Left renal pelvis (tissue), 4 donors: ENCODE measurements at places on chromosomes 12 and 14. TPM values are rescaled to one million over a fixed set of nuclear protein-coding genes. Genes with fewer than 3 reads are reported as not detected.

- DNase-seq, result no peak
Measured at GRCh38 chr12:28780096-28780495, 369.0 kb upstream of the FAR2 start.

DNA sequence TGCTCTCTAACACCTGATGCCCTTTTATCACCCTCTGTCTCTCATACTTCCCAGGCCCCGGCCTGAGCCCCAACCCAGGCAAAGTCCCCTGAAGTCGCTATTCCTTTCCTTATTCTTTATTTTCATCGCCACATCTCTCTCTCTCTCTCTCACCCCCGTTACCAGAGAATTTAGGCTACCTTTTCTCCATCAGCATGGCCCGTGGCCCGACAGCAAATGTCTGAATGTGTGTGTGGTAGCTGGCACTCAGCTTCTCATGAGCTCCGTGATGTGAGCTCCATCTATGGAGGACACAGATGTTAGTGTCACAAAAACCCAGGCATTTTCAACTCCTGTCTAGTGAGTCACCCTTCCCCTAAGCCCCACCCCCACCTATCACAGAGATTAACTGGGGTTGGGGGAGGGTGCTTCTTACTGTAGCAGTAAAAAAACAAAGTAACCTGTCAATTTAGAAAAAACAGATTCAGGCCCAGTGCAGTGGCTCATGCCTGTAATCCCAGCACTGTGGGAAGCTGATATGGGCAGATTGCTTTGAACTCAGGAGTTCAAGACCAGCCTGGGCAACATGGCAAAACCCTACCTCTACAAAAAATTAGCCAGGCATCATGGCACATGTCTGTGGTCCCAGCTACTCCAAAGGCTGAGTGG lies 53.8 kb downstream of the VCPKMT start:
- no peak for DNase-seq

GRCh38 chr14:76375484-76375883 lies 453 bp upstream of the ESRRB start:
- no peak for DNase-seq

DNA sequence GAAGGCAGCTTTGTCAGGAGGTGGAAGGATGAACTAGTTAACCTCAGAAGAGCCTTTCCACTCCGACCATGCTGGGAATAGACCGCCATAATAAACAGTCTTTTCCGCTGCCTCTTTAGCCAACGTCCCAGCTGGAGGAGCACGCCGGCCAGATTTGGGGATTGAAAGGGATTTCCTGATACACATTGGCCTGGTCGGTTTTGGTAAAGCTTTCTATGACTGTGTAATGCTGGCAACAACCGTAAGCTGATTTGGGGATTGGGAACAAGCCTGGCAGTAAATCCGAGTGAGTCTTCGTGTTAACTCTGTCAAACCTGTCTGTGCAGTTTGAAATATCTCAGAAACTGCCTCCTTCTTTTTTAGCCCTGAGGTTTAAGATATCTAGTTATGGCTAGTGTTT lies 87.0 kb downstream of the DAD1 start:
- no peak for DNase-seq

The GZMH gene
- polyA plus RNA-seq, result not detected

DNA sequence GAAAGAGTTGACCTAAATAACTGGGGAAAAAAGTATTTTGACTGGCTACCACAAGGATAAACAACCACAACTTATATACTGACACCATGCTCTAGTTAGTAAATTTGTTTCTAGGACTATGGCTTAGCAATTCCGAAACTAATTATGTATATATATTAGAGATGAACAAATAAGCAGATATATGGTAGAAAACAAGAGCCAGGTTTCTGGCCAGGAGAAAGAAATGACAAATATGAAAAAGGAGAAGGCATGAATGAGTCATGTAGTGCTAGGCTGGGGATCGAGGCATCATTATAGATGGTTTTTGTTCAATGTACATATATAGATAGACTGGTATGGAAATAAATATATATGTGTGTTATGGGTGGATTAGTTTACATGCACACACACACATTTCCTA lies 5.5 kb upstream of the LRRC74A start:
- DNase-seq, result no peak

DNA sequence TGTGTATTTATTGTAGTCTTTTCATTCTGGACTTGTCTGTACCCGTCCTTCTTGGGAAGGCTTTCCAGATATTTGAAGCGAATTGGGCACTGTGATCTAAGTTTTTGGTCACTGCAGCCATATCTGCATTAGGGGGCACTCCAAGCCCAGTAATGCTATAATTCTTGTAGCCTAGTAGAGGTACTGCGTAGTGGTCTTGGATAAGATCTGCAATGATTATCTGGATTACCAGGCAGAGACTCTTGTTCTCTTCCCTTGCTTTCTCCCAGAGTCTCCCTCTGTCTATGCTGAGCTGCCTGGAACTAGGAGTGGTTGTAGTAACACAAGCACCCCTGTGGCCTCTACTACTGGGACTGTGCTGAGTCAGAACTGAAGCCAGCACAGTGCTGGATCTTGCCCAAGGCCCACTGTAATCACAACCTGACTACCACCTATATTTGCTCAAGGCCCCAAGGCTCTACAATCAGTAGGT lies 30.0 kb downstream of the SLC38A2 start:
- no peak for DNase-seq

The KITLG gene
- 27.2 TPM for polyA plus RNA-seq

GRCh38 chr14:69325086-69325485 lies 65.1 kb downstream of the GALNT16 start:
- DNase-seq, result no peak

DNA sequence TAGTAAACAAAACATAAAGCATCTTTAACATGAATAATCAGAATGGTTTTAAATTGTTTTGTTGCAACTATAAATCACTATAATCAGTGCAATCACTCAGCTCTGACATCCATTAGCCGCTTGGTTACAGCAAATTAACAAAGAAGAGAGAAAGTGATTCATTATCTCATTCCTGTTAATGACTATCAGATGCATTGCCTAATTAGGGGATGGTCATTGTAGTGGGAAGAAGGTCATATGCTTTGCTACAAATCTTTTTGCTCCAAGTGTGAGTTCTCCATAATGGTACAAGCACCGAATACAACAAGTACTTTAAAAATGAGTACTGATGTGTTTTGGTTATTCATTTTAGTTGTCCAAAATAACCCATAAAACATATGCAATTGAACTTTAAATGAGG lies 272.0 kb downstream of the AKAP6 start:
- DNase-seq, result no peak

DNA sequence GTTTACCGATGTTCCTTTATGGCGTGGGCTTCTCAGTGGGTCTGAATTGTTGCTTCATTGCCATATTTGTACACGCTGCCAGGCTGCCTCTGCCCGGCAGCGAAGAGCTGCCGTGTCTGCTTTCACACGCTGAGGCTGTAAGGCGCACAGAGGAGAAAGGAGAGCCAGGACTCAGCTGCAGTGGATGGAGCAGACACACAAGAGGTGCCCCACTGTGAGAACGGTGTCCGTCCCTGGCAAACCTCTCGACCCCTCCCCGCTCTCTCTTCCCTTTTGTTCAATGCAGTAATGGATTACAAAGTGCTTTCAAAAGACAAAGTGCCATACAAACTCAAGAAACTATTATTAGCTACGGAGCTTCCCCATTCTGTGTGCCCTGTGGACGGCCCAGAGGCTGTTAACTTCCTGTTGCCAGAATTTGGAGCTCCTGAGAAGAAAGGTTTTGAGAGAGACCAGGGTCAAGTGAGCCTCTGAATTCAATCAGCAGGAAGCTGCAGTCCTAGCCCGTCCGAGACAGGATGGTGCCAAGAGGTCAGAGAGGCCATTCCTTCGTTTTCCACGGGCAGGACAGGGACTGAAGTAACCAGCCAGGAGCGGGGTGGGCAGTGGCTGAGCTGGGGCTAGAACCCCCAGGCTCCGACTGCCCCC lies 15.8 kb downstream of the CCND2 start:
- DNase-seq, result no peak

DNA sequence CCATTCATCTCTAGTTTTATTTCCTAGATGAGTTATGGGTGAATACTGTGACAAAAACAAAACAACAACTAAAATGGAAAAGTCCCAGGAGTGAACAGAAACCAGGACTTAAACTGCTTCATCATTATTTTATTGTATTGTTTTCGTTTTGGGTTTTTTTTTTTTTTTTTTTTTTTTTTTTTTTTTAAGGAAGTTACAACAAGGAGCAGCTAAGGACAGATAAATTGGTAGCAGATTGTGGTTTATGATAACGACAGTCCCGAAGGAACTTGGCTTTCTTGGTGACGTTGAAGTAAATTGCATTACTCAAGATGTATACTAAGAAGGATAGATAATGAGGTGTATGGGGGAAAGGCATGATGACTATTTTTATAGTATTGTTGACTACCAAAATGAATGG lies 866.3 kb downstream of the NRXN3 start:
- DNase-seq, result no peak

DNA sequence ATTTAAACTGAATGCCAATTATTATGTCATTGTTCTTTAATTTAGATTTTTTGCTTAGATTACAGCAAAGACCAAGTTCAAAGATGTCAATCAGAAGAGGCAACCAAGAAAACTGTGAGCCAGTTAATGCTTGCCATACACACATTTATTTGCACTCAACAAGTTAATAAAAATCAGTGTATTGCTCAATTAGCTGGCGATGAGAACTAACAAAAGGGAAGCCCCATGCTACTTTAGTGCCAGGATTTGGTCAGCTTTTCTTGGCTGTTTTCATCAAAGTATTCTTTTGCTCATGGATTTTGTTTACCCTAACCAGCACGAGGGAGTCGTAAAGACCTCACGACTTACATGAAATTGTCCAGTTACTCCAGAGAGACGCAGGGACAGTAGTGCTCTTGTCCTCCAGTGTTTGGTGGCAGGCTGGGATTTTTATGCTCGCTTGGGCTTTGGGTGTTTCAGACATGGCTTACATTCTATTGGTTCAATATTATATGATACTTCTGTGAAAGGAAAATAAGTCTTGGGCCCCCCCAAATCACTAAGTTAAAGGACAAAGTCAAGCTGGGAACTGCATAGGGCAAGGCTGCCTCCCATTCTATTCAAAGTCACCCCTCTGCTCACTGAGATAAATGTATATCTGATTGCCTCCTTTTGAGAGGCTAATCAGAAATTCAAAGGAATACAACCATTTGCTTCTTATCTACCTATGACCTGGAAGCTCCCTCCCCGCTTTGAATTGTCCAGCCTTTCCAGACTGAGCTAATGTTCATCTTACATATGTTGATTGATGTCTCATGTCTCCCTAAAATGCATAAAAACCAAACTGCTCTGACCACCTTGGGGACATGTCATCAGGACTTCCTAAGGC lies 7.4 kb upstream of the B4GALNT1 start:
- DNase-seq, result no peak

The SLC10A1 gene
- 0.20 TPM for polyA plus RNA-seq

DNA sequence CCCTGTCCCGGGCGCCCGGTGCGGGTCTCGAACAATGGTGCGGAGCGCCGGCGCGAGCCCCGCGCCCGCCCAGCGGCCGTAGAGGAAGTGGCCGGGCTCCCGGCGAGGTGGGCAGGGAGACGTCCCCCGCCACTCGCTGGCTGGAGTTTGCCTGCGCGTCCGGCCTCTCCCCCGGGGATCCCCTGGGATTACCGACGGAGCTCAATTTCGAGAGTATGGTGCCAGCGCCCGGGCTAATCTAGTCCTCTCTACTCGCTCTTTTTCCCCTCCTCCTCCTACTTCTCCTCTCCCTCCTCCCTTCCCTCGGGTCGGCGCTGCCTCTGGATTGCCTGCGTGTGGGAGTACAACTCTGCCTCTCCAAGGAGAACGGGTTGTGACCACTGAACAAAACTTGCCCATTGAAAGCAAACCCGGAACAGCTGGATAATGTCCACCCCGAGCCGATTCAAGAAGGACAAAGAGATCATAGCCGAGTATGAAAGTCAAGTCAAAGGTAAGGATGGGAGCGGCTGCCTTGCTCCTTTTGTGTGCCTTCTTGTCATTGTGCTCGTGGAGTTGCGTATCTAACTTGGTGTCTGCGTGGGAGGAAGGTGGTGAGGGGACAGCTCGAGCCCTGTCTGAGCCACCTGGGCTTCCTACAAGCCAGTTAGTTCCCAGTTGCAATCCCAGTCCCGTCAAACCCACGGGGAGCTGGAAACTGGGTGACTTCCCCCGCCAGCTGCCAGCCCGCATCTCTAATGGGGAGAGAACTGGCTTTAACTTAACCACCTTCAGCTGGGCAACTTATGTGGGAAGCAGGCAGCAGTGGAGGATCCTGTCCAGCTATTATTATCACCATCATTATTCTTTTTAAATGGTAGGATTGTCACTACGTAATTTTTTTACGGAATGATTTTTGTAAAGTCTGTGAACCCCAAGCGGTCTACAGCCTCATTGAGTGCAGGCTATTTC lies at the start of gene SRGAP1:
TSS of gene SRGAP1 (plus strand) at position 310 of the 951 bp plus-strand sequence. CDS start at position 427, 117 bp downstream.
- DNase-seq, result no peak

GRCh38 chr12:27555925-27556778 lies 32.1 kb downstream of the PPFIBP1 start:
- DNase-seq, result no peak

The ELK3 gene
- 70.6 TPM for polyA plus RNA-seq

DNA sequence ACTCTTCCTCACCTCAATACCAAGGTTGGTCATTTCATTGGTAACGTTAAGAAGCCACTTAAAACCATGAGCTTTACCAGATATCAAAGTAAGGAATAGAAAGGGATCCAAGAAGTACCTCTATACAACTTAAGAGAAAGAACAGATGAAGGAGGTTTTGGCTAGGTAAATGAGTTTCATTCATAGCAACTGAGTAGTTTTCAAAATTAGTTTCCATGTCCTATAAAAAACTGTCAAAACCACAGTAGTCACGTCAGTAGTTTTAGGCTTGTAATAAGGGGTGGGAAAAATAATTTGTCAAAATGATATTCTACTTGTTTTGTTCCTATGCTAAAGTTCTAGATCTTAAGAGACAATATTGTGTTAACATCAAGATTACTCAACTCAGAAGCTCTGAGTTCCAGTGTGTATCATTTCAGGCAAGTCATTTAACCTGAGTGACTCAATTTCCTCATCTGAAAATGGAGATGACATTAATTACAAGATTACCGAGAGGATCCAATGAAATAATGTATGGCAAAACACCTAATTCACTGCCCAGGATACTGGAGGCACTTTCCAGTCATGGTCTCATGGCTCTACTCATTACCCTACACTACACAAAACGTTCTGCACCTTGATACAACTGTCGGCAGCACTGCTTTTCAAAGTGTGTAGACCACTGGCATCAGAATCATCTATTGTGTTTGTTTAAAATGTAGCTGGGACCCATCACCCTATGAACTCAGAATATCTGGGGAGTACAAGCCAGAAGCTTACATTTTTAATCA lies 24.1 kb upstream of the SLC6A13 start:
- no peak for DNase-seq

The SIX1 gene
- 13.4 TPM for polyA plus RNA-seq

DNA sequence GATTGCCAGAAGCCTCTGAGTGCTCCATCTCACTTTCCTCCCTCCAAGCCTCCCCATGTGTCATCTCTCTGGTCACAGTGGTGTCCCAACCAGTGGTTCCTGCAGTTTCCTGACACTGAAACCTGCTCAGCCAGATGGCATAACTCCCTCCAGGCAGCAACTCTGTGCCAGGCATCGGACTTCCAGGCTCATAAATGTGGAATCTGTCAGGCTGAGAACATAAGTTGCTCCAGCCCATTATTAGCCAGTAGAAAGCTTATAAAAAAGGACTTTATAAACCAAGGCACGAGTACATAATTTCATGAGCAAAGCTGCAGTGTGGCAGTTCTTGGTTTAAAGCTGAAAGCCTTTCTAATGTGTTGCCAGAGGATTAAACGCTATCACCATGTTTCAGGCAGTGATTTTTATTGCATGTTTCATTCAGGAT lies 194.3 kb downstream of the DACT1 start:
- DNase-seq, result no peak

The APOF gene
- not detected for polyA plus RNA-seq

The DNM1L gene
- polyA plus RNA-seq, result 105 TPM

The MYF6 gene
- polyA plus RNA-seq, result 0.26 TPM

The OVCH1 gene
- polyA plus RNA-seq, result 1.2 TPM

- no peak for DNase-seq
Measured at GRCh38 chr12:77521508-77522115, 309.1 kb upstream of the NAV3 start.
